Stimulated activated CD8-positive, alpha-beta memory T cell treated with anti-CD3 and anti-CD28 coated beads, Interleukin-4, amount 100 ng/mL, for 1 hour (primary cell): ENCODE measurements at places on chromosomes 12 and 14.

- no peak for DNase-seq
Observed at GRCh38 chr12:46483572-46484395, 111.2 kb upstream of the SLC38A2 start.

DNA sequence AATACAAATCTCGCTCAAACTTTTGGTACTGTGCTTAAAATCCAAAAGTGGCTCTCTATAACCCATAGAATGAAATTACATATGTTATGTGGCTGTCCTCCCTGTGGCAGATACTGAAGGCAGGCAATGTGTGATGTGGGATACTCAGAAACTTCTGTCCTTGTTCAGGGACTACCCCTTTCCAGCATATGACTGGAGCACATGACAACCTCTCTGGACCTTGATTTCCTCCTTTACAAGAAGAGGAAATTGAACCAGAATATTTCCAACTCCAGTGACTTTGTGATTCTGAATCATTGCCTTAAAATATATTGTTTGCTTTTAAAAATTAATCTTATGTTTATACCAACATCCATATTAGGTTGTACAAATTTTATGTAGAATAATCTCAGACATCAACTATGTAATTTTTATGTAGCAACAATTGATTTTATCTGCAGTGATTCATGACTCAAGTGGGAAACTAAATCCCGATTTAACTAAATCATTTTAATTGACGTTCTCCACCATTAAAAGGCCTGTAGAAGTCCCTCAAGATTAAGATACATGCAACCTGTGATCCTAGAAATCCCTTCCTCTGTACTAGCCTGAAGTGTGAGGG is 162.4 kb downstream of the AKAP6 start:
- DNase-seq: no peak

GRCh38 chr14:91311284-91311662 is 66.8 kb upstream of the GPR68 start:
- peak; percentile 20 for DNase-seq

DNA sequence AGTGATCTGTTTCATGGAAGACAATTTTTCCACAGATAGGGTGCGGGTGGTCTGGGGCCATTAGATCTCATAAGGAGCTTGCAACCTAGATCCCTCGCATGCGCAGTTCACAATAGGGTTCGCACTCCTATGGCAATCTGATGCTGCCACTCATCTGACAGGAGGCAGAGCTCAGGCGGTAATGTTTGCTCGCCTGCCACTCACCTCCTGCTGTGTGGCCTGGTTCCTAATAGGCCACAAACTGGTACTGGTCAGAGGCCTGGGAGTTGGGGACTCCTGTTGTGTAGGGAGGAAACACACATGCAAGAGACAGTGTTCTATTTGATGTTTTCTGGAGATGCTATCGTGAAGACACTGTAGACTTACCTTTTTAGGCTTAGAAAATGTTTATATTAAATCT is 77.0 kb upstream of the FGD4 start:
- DNase-seq: no peak

DNA sequence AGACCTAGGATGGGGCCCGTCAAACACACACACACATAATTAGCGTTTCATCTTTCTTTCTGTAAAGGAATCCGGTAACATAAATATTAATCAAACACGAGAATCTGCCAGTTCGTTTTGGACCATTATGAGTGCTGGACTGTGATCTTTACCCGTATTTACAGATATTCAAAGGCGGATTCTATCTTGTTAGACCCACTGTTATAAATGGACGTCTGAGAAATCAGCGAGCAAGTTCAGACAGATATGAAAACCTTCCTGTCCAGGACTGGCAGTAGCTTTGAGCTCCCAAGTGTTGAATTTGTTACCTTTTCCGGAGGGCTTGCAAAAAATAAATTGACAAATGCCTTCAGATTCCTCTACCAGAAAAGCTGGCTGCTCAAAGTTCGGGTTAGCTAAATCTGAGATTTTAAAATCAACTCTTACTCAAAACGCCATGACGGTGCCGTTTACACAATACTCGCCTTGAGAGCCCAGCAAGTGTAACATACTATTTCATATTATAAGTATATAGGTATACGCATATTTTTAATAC is 27.6 kb downstream of the BCL11B start:
- DNase-seq: no peak

DNA sequence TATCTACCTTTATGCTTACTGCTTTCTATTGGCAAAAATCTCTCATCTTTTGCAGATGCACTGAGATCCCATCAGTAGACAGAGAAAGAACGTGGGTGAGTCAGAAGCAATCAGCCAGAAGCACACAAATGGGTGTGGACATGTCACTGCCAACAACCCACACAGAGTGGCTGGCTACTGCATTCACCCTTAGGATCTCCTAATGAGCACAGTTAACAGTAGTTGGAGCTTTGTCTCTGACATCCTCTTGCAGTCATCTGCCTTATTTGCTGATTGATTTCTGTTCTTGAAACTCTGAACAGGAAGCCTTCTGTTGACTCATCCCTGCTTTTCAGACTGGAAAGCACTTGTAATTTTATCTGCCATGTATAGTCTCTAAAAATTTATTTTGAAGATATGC is 117.2 kb downstream of the RGS6 start:
- no peak for DNase-seq

- no peak for DNase-seq
Observed at GRCh38 chr12:116880817-116881324, 370 bp downstream of the HRK start.

- DNase-seq: no peak
Observed at GRCh38 chr12:52924764-52925716, 20.2 kb upstream of the KRT8 start.
